ENCODE measurements at places on chromosomes 11 and 22.

- DNase-seq, result no peak
Observed at GRCh38 chr22:24389680-24390079, 37.7 kb upstream of the ADORA2A start.

DNA sequence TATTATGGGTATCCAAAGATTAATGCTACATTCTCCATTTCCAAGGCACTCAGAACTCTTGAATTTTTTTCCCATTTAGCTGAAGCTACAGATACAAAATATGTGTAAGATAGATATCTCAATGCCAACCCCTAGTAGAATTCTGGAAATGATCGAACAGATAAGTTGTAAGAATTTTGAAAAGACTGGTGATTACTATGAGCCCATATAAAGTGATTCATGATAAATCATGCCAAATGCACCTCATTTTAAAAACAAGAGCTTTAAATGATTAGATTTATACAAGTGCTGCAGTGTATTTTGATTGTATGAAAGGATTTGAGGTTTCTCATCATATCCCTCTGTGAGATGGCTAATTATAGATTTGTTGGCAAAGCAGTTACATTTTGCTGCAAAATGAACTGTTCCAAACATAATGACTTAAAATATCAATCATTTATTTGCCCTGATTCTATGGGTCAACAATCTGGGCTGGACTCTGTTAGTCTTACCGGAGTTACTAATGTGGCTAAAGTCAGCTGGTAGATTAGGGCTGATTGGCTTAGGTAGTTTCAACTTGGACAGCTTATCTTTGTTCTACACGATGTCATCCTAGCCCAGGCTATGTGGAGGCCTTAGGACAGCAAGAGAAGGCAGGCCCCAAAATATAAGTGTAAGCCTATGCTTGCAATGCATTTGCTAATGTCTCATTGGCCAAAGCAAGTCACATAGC lies 3.4 kb downstream of the OR10V1 start:
- DNase-seq, result no peak

DNA sequence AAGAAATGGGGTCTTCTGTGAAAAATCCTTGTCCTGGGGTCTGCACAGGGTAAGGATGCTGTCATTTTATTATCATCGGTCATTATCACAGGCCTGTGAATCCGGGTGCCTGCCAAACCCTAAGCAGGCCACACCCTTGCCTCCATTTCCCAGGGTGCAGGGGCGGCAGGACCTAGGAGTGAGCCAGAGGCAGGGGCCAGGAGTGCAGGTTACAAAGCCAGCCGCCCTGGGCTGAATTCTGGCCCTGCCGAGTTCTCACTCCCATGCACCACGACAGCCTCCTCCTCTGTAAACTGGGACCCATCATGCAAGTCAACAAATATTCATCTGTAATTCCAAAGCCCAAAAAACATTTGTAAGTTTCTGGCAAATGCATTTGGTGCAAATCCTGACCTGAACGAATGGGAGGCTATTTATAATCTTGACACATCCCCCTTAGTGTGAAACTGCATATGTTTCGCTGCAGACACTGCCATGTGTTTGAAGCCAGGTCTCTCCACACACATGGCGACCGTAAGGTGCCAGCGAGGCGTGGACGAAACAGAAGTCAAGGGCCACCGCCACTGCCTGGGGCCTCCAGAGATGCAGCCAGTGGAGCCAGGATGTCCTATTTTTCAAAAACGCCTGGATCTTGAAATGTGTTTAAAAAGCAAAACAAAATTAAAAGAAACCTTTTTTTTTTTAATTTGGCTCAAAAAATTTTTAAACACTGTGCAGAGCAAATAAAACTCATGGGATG lies 6.7 kb downstream of the CD5 start:
- DNase-seq, result no peak

- DNase-seq, result no peak
Observed at GRCh38 chr11:33291004-33291777, 34.0 kb downstream of the HIPK3 start.

- DNase-seq, result no peak
Observed at GRCh38 chr11:31480930-31481329, 28.5 kb downstream of the IMMP1L start.

DNA sequence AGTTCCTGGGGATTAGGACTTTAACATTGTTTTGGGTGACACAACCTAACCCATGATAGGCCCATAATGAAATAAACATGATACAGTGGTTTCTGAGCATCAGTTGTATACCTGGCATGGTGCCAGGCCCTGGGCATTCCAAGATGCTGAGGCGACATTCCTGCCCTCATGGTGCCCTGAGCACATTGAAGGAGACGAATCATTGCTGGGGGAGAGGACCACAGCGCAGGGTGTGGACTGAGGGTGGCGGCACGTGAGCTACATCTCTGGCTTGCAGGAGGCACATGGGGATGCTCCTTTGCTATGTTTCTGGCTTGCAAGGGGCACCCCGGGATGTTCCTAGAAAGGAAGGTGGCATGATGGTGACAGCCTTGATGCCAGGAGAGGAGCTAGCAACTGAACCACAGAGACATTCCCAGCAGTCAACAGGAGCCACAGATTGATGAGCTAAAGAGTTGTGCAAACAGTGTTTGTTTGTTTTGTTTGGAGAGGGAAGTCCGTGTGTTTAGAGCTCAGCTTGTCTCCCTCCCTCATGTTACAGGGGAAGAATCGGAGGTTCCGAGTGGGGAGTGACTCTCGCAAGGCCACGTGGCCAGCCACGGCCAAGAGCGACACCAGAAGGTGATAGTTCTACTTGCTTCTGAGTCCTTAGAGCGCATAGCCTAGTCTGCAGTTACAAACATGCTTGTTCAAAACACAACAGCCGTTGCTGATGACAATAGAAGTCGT lies 106.4 kb downstream of the MIAT start:
- DNase-seq, result no peak

GRCh38 chr11:63508009-63508408 lies 2.1 kb downstream of the LGALS12 start:
- peak; percentile 16 for DNase-seq

- no peak for DNase-seq
Observed at GRCh38 chr11:57883630-57884029, 122.0 kb downstream of the CTNND1 start.

DNA sequence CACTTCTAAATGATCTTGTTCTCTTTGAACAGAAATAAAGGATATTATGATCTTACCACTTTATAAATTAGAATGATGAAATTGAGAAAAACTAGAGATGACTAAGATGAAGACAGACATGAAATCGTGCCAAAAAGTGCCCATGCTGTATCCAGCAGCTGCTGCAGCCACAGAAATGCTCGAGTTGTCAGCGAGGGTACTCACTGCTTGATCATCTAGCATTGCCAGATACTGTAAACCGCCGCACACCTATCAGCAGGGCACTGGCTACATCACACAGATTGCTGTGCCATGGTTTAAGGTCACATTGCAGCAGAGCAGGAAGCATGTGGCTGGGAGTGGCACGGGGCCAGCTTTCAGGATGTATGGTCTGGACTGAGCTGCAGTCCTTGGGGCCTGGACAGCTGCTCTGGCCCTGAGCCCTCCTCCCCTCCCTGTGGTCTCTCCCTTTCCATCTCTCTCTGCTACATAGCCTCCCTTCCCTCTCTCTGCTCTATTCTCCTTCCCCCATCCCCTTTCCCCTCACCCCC lies 51.0 kb upstream of the SEPTIN5 start:
- DNase-seq, result no peak

- no peak for DNase-seq
Observed at GRCh38 chr11:7688238-7688826, 15.0 kb upstream of the CYB5R2 start.

DNA sequence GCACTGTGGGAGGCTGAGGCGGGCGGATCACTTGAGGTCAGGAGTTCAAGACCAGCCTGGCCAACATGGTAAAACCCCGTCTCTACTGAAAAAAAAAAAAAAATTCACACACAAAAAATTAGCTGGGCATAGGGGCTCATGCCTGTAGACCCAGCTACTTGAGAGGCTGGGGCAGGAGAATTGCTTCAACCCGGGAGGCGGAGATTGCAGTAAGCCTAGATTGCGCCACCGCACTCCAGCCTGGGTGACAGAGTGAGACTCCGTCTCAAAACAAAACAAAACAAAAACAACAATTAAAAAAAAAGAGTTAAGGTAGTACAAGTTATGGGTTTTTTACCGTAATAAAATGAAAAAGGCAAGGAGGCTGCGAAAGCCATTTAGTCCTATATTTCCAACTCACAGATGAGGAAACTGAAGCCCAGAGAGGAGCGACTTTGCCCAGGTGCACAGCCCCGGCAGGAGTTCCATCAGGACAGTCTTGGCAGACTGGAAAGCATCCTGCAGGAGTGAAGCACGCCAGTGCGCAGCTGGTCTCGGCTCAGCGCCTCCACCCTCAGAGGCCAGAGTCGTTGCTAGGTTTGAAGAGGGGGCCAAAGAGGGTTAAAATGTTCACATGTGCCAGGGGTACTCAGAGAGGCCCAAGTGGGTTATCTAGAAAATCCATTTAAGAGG lies 3.8 kb upstream of the FADS3 start:
- no peak for DNase-seq

- DNase-seq, result no peak
Observed at GRCh38 chr22:19634226-19634975, 79.9 kb upstream of the SEPTIN5 start.

- DNase-seq, result no peak
Observed at GRCh38 chr11:1526785-1527184, 40.2 kb upstream of the MOB2 start.

GRCh38 chr11:70496591-70497535 lies 98.5 kb downstream of the CTTN start:
- no peak for DNase-seq

DNA sequence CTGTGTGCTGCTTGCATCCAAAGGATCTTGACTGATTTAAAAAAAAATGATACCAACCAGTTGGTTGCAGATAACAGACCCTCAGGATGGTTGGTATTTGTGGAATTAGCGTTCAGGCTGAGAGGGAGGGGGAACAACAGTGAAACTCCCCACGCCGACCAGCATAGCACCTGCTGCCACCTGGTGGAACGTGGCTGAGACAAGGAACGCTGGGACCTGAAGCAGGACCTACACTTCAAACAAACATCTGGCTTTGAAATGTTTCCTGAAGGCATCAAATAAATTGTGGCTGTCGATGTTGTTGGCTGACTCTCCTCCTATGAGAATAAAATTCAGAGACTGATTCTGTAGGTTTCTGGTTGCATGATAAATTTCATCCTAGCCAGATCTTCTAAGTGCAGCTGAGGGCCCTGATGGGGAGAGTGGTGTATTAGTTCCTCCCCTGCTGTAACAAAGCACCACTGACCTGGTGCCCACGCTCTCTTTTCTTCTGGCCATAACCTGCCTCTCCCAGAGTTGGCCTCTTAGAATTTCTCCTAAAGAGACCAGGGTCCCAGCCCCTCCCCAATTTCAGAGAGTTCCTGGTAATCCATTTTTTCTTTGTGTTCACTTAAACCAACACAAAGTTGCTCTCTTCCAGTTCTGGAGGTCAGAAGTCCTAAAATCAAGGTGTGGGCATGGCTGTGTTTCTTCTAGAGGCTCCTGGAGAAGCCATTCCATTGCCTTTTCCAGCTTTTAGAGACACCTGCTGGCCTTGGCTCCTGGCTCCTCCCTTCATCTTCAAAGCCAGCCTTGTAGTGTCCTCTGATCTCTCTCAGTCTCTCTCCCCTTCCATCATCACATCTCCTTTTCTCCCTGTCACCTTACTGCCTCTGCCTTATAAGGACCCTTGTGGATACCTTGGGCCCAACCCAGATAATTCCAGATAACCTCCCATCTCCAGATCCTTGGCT lies 17.3 kb downstream of the APOL2 start:
- DNase-seq, result peak; percentile 15

Data from T-helper 2 cell treated with Interferon-gamma antibody and Interleukin-4, amounts not matched to agents 5 μg/mL and 100 μg/mL, for 36 hours (primary cell).